ENCODE measurements at places on chromosomes 1 and 21. TPM values are rescaled to one million over a fixed set of nuclear protein-coding genes. Genes with fewer than 3 reads are reported as not detected.

PRELP gene
- 0.26 TPM for total RNA-seq

HES4 gene
- 1.4 TPM for total RNA-seq

FCMR gene
- not detected for total RNA-seq

GPR153 gene
- total RNA-seq = 24.6 TPM

LAPTM5 gene
- 0.35 TPM for total RNA-seq

OR2AK2 gene
- total RNA-seq = not detected

TSTD1 gene
- 37.9 TPM for total RNA-seq

ETV3L gene
- not detected for total RNA-seq

RSPO1 gene
- 8.6 TPM for total RNA-seq

RBM11 gene
- total RNA-seq = 0.77 TPM

LRRC42 gene
- 28.4 TPM for total RNA-seq

C1QA gene
- not detected for total RNA-seq

CSMD2 gene
- total RNA-seq = 0.58 TPM

KCNT2 gene
- 8.2 TPM for total RNA-seq

MGST3 gene
- 243 TPM for total RNA-seq

OR2L5 gene
- total RNA-seq = not detected

CTTNBP2NL gene
- total RNA-seq = 11.1 TPM

MTARC1 gene
- 0.12 TPM for total RNA-seq

TAS1R1 gene
- 0.17 TPM for total RNA-seq

TIE1 gene
- 1.5 TPM for total RNA-seq

AUNIP gene
- 0.58 TPM for total RNA-seq

ZBTB8B gene
- total RNA-seq = not detected

DNAI4 gene
- total RNA-seq = 4.1 TPM

SYTL1 gene
- total RNA-seq = 0.34 TPM

ZMYM1 gene
- 6.1 TPM for total RNA-seq

GPR25 gene
- total RNA-seq = not detected

CTBS gene
- total RNA-seq = 11.1 TPM

ZNF697 gene
- total RNA-seq = 8.2 TPM

SLC44A5 gene
- total RNA-seq = 0.26 TPM

TBX15 gene
- total RNA-seq = 3.3 TPM

ATP5PO gene
- total RNA-seq = 240 TPM

AKNAD1 gene
- total RNA-seq = not detected

AIDA gene
- total RNA-seq = 44.8 TPM

CYP4A22 gene
- total RNA-seq = not detected

OR2T35 gene
- total RNA-seq = not detected

LCE2B gene
- total RNA-seq = not detected

SLC1A7 gene
- 0.82 TPM for total RNA-seq

CFHR5 gene
- total RNA-seq = not detected

GFI1 gene
- total RNA-seq = 0.34 TPM

Measured in pericardium fibroblast (primary cell).